ENCODE measurements at places on chromosomes 7 and 10.

- DNase-seq: no peak
- H3K36me3 ChIP-seq: no peaks in the 10 kb centered on the region
- peaks cover 6% of the 10 kb centered on the region for H3K4me1 ChIP-seq
- no peaks in the 10 kb centered on the region for H3K27me3 ChIP-seq
- no peak overlapping the region for H3K4me3 ChIP-seq
These were observed 24.0 kb upstream of the KMT2C start for GRCh38 chr7:152459724-152460251.

DNA sequence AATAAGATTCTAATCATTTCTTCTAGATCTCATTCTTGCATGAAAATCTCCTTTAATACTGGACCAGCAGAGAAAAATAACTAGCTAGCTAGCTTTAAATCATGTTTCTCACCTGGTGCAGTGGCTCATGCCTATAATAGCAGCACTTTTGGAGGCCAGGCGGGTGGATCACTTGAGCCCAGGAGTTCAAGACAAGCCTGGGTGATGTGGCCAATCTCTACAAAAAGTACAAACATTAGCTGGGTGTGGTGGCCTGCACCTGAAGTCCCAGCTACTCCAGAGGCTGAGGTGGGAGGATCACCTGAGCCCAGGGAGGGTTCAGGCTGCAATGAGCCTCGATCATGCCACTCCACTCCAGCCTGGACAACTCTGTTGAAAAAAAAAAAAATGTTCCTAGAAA, 99.2 kb downstream of the BAMBI start:
- H3K27ac ChIP-seq: no peak overlapping the region
- DNase-seq: no peak
- no peaks in the 10 kb centered on the region for H3K4me1 ChIP-seq
- H3K27me3 ChIP-seq: no peaks in the 10 kb centered on the region
- no peaks in the 10 kb centered on the region for H3K36me3 ChIP-seq
- no peak overlapping the region for H3K4me3 ChIP-seq

- H3K4me1 ChIP-seq: no peaks in the 10 kb centered on the region
- H3K4me3 ChIP-seq: no peak overlapping the region
These were observed 111.7 kb upstream of the COBL start for GRCh38 chr7:51428217-51428887.

DNA sequence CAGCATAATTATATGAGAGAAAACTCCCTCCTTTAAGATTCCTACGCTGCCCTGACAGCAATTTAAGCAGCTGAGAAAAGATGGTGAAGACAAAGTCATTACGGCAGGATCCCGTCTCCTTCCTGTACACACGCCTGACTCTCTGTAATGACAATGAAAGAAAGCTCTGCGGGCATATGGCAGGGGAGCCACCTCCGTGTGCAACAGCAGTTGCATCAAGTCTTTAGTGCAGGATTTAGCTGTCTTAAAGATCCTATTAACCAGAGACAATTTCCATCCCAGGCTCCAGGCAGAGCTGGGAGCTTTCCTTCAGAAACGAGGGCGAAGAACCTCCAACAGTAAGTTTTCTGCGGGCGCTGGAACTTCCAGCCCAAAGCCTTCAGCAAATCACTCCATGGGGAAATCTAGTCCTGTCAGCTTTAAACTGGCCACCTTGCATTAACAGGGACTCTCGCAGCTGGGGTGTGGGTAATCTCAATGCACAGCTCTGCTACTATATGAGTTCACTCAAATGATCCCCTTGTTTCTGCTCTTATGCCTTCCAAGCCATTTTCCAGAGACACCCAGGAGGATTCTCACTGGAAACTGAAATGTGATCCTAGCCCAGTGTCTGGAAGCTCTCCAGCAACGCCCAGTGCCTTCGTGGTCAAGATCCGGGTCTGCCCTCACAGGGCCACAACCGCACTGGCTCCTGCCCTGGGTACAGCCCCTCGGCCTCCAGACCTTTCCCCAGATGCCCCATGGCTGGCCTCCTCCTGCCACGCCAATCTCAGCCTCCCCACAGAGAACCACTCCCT, 74.9 kb downstream of the CTBP2 start:
- H3K4me1 ChIP-seq: no peaks in the 10 kb centered on the region
- H3K27me3 ChIP-seq: no peaks in the 10 kb centered on the region
- no peak for DNase-seq
- H3K4me3 ChIP-seq: no peak overlapping the region
- no peaks in the 10 kb centered on the region for H3K36me3 ChIP-seq
- H3K27ac ChIP-seq: no peak overlapping the region

DNA sequence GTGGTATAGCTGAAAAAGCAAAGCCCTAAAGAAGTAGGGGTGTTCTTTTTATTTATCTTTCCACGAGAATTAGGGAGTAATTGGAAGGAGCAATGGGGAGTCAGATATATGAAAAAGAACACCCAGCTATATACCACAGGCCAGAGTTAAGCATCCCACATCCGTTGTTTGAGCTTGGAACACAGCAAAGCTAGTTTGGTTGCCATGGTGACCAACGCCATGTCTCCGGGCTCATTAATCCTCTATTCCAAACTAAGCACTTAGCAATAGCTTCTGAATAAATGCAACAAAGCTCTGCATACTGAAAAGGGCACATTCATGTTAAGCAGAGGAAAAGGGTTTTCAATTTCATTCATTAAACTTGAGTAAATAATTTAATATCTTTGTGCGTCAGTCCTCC, 23.5 kb downstream of the ASB4 start:
- H3K27ac ChIP-seq: no peak overlapping the region
- H3K36me3 ChIP-seq: no peaks in the 10 kb centered on the region
- DNase-seq: peak; percentile 45
- H3K4me3 ChIP-seq: no peak overlapping the region

GRCh38 chr10:21534604-21535493, 817 bp downstream of the MLLT10 start:
- peak overlapping the region; percentile 39 for H3K4me3 ChIP-seq
- peak overlapping the region; percentile 51 for H3K27ac ChIP-seq

DNA sequence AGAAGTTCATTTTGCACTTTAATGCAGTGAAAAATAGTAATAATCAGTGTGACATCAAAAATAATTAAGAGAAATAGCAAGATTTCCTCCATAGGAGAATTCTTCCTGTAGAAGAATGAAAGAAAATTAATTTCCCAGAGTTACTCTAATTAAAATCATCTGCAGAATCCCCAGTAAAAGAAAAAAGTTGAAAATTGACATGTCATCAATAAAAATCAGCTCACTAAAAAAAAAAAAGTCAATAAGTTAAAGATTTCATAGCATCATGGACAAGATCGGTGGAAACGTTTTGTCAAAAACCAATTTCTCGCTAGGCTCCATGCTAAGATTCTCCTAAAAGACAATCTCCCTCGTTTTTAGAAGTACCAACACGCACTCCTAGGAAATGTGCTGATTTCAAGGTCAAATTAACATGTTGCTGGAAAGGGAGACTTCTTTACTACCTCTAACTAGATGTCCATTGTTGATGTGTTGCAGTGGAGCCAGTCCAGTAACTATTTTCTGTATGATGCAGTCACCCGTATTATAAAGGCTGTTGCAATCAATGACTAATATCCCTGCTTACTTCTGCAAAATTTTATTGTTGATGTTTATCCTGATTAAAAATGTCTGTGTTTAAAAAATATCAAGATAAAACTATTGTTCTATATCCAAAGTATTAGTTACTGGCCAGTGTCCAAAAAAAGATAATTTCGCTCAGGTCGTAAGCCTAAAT, 591.9 kb upstream of the MGMT start:
- H3K27ac ChIP-seq: no peak overlapping the region
- no peaks in the 10 kb centered on the region for H3K4me1 ChIP-seq
- H3K36me3 ChIP-seq: no peaks in the 10 kb centered on the region

GRCh38 chr10:26460736-26461135, 22.6 kb downstream of the APBB1IP start:
- H3K4me3 ChIP-seq: no peak overlapping the region
- H3K4me1 ChIP-seq: peaks cover 59% of the 10 kb centered on the region
- H3K36me3 ChIP-seq: peaks cover 3% of the 10 kb centered on the region
- H3K27me3 ChIP-seq: no peaks in the 10 kb centered on the region
- DNase-seq: no peak
- H3K27ac ChIP-seq: no peak overlapping the region

DNA sequence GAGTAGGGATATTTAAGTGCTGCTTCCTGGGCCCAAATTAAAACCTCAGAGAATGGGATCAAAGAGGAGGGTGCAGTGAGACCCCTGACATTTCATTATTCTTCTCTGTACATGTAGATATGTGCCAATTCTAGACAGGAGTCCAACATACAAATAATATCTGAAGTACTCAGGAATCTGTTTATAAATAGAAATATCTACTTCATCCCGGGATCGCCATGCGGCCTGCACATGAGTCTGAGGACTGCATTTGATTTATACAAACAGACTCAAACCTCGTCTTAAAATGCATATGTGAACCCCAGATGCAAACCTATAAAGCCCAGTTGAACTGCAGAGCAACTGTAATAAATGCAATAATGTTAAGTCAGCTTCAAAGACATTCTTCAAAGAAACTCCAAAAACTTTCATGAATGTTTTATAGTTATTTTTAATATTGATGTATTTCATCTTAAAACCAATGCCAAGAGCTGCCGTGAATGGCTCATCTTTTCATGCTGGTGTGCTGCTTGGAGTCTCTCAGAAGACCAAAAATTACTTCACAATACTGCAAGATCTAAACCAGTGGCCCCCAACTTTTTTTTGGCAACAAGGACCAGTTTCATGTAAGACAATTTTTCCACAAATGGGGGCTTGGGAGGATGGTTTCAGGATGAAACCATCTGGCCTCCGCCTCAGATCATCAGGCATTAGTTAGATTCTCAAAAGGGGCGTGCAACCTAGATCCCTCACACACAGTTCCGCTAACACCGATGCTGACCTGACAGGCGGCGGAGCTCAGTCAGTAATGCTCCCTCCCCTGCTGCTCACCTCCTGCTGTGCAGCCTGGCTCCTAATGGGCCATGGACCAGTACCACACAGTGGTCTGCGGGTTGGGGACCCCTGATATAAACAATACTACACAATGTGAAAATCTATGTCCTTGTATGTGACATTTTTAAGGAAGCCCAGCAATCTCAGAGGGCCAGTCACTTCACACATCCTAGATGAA, 166.9 kb downstream of the PARD3 start:
- no peak overlapping the region for H3K4me3 ChIP-seq
- DNase-seq: no peak
- no peaks in the 10 kb centered on the region for H3K27me3 ChIP-seq
- H3K4me1 ChIP-seq: no peaks in the 10 kb centered on the region
- H3K36me3 ChIP-seq: no peaks in the 10 kb centered on the region

- no peaks in the 10 kb centered on the region for H3K36me3 ChIP-seq
- DNase-seq: no peak
- H3K27me3 ChIP-seq: no peaks in the 10 kb centered on the region
- H3K4me3 ChIP-seq: no peak overlapping the region
- no peak overlapping the region for H3K27ac ChIP-seq
- H3K4me1 ChIP-seq: no peaks in the 10 kb centered on the region
These were observed 31.4 kb upstream of the CDH23 start for GRCh38 chr10:71365366-71365765.

DNA sequence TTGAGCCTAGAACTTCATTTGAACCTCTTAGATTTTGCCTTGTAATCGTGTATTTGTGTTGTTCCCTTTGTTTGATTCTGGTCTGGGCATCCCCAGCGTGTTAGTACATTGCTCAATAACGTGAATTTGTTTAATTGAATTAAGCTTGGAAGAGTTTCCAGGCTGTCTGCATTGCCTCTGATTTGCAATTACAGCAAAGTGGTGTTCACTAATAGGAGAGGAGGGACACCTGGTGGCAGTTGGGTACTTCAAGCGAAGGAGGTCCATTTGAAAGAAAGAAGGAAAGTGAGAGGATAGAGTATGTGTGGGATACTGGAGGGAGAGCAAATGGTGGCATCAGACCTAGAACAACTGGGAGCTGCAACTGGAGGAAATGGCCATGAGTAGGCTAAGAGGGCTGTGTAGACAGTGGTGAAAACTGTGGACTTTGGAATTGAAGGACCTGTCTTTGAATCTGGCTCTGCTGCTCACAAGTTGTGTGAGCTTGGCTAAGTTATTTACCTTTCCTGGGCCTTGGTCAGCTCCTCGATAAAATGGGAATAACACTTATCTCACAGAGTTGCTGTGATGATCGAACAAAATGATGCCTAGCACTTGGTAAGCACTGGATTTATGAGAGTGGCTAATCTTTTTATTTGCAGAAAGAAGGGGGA, 15.1 kb downstream of the LSMEM1 start:
- no peaks in the 10 kb centered on the region for H3K4me1 ChIP-seq
- no peak overlapping the region for H3K27ac ChIP-seq
- no peaks in the 10 kb centered on the region for H3K36me3 ChIP-seq
- no peak overlapping the region for H3K4me3 ChIP-seq
- no peaks in the 10 kb centered on the region for H3K27me3 ChIP-seq
